NCI-H446 treated with DMSO at 0.1 percent for 48 hours (cell line): ENCODE measurements at places on chromosomes 4 and X.

- no peak for DNase-seq
These were observed 88.9 kb downstream of the JAKMIP1 start for GRCh38 chr4:6111354-6111960.

GRCh38 chr4:173410079-173410478, 11.2 kb upstream of the SCRG1 start:
- no peak for DNase-seq

DNA sequence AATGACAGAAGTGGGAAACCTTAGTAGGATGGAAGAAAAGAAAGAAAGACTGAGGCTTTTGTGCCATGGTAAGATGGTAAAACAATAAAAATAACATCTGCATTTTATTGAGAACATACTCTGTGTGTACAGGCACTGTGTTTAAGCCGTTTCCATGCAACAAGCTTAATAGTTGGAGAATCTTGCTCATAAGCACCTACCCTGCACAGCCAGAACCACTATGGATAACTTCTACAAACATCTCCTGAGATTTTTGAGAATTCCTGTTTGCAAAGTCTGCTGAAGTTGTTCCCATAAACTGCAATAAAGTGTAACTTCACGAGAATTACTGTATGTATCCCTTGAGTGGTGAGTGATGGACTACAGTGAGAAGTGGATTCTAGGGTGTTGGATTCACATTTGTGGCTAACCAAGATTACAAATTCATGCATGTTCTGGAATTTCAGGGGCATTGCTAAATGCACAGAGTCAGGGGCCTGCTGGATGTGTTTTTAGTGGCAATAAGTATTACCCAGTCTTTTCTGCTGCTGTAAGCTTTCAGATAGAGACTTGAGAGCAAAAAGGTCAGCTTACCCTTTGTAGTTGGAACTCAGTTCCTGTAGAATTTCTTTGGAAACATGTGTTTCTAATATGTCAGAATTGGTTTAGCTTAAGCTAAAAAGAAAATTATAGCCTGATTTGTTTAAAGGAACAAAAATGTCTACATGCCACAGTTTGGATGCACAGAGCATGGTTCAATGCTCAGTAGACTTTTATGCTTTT, 132.5 kb downstream of the AFF1 start:
- no peak for DNase-seq

- DNase-seq = no peak
These were observed 502.9 kb downstream of the ANKRD50 start for GRCh38 chr4:124209626-124210025.

DNA sequence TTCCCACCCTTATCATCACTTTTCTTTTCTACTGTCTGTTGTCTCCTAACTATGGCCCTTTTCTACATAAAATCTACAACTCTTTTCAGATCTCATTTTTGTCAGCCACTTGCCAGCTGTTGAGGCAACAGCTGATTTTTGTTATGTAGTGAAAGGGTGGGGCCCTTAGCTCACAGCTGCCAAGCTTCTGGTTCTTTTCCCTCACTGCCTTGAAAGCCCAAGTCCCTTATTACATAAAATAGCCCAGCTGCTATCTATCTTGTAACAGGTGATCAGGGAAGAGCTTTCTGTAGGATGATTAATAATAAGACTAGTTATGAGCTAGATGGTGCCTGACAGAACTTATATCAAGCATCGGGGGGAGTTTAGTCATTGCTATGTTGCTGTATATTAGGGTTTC, 45.9 kb downstream of the ADGRL3 start:
- no peak for DNase-seq

DNA sequence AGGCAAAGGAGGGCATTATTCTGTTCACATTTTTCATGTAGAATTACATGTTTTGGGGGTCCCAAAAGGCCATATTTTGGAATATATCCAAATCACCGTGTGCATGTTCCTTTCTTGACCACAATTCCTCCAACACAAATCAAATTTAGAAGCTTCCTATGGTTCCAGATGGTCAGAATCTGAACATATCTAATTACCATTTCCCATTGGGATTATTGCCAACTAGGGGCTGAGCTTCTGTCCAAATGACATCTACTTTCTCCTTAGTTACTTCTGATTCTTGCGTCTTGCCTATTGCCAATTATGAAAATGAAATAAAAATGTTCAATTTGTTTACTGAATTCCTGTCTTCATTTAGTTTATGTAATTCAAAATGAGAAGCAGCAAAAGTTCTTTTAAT, 163.7 kb downstream of the CPE start:
- DNase-seq = peak; percentile 73

- DNase-seq = no peak
These were observed 9.2 kb downstream of the BOD1L1 start for GRCh38 chr4:13618212-13618806.

DNA sequence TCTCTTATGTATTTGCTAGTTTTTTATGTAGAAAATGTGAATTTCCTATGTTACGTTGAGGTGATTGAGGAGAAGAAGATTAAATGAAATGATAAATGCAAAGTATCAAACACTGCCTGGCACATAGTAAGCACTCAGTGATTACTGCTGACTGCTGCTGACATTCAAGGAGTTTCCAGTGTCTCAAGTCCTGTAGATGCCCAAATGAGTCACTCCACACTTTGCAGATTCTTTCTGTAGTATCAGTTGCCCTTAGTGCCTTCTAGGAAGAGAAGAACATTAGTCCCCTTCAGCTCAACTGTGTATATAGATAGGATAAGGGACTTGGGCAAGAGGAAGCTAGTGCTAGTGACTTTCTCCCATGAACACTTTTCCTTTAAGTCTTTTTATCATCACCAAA, 240.5 kb upstream of the TEX13A start:
- DNase-seq = no peak

- no peak for DNase-seq
These were observed 959.0 kb downstream of the C4orf33 start for GRCh38 chr4:130054908-130055307.

- no peak for DNase-seq
These were observed 523.6 kb downstream of the TRAM1L1 start for GRCh38 chr4:116561768-116562167.

- DNase-seq = no peak
These were observed 1.6 kb downstream of the BANK1 start for GRCh38 chr4:101792056-101792590.

DNA sequence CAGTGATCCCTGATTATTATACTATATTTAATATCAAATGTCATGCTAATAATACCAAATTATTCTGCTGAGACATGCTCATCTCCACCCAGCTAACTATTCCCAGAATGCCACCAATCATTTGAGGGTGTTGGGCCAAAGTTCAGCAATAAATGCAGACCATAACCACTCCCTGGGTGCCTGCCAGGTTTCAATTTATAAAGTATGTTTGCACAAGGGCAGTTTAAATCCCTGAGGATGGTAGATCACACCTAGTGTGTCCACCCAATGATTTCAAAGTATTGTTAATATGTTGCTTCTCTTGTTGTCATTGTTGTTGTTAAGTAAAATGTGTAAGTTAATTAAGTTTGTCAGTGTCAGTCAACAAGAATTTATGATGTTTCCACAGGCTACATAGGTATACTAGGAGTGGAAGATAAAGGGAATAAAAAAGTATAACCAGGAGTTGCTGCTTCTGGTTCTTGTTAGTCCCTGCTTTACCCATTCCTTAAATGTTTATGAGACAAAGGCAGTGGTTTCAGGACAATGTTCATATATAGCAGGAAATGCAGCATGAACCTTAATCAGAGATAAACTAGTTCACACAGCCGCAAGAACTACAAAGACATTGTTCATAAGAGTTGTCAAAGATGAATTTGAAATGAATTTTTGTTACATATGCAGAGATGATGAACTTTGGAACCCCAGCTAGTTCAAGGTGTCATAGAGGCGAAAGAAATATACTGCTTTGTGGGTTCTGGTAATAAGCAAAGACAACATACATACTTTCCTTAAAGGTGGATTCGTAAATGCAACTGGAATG, 25.5 kb downstream of the HPGD start:
- no peak for DNase-seq

DNA sequence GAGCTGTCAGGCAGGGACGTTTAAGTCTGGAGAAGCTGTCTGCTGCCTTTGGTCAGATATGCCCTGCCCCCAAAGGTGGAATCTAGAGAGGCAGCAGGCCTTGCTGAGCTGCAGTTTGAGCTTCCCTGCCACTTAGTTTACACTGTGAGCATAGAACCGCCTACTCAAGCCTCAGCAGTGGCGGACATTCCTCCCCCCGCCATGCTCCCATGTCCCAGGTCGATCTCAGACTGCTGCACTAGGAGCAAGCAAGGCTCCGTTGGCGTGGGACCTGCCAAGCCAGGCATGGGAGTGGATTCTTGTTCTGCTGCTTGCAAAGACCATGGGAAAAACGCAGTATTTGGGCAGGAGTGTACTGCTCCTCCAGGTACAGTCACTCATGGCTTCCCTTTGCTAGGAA, 24.3 kb downstream of the PLK4 start:
- DNase-seq = no peak

- DNase-seq = no peak
These were observed 8.1 kb upstream of the SLC25A6 start for GRCh38 chrX:1400049-1400448.

- no peak for DNase-seq
These were observed 19.2 kb upstream of the TNIP3 start for GRCh38 chr4:121183361-121183760.

DNA sequence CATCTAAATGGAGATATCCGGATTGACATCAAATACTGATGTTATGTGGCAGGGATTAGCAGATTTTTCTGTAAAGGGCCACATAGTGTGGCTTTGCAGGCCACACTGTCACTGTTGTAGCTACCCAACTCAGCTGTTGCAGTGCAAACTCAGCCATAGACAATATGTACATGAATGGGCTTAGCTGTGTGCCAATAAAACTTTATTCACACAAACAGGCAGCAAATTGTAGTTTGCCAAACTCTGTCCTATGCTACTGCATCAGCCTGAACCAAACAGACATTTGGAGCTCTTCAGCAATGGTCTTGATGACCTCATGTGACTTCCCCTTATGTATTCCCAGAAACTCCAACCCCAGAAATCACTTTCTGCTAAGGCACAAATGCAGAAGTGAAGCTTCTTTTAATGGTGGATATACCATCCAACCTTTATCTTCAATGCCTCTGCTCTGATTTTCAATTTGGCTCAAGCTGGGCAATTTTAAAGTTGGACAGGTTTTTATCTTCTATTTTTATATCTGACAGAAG, 18.4 kb upstream of the TRPC5OS start:
- no peak for DNase-seq

GRCh38 chr4:54107951-54108748, 8.2 kb downstream of the GSX2 start:
- no peak for DNase-seq

DNA sequence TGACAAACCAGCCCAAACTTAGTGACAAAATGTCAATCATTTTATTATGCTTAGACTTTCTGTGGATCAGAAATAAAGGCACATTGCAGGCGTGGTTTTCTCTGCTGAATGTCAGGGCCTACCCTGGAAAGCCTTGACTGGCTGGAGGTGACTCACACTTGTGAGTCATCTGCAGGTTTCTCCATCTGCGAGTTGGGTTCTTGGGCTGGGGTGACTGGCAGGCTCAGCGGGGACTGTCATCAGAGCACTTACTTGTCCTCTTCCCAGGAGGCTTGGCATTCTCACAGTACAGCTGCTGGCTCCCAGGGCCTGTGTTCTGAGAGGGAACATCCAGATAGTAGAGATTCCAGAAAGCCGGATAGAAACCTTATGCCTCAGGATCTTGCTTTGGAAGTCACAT, 153.8 kb upstream of the AGA start:
- DNase-seq = no peak

DNA sequence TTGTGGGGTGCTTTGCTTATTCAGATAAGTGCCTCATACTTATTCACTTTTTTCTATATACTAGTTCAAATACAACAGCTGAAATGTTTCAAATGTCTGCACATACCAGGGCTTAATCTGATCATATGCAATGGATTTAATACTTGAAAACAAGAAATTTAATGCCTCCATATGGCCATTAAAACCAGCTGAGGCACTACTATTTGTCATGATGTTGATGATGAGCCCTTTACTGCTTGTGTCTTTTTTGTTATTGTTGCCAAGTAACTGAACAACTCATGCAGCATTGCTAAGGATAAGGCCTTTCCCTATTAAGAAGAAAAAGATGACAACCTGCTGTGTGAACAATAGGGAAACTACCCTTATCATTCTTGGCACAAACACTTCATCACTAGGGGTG, 52.5 kb downstream of the MAGEB10 start:
- DNase-seq = no peak

DNA sequence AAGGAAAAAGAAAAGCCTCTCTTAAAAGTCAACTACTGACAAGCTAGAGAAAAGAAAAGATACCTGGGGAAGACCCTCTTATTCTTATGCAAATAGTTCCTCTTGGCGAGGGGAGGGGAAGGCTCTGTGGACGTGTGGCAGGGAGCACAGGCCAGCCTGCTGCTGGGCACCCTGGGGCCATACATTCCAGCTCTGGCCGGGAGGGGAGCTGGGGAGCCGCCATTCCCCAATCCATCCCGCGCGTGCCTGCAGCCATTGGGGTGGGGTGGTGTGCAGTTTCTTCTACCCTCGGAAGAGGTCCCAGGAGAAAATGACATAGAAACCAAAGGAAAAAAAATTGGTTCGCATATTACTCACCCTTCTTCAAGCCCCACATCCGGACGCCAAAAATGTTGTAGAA, 1496.4 kb downstream of the RPA4 start:
- DNase-seq = no peak

DNA sequence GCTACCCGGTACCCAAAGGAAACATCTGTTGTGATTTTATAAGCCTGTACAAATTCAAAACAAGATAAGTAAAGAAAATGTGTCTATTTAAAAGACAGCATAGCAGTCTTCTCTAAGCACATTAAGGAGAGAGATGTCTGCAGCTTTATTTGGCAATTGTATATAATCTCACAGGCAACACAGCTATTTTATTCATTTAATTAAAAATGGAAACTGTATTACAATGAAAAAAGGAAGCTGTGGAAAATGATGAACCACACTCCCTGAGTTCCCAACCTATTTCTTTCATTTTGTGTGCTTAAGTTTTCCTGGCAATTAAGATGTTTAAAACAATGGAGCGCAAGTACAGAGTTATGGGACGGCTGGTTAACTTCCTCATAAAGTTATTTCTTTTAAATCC, 78.4 kb downstream of the CBLL2 start:
- DNase-seq = no peak

DNA sequence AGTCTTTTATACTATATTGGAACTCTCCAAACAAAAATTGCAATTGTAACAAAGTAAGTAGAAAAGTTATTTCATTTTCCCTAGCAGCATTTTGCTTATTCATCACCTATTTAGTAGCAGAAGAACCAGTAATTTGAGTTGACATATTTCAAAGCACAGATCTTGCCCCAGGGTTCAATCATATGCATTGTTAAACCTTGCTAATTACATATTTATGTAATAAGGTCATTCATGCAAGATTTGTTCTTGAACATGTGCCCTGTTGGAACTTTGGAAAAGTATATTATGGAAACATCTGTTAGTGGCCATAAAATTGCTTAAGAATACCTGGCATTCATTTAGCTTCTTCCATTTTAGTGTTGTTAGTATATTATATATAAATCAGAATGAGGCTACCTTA, 191.7 kb downstream of the TLL1 start:
- DNase-seq = peak; percentile 32

DNA sequence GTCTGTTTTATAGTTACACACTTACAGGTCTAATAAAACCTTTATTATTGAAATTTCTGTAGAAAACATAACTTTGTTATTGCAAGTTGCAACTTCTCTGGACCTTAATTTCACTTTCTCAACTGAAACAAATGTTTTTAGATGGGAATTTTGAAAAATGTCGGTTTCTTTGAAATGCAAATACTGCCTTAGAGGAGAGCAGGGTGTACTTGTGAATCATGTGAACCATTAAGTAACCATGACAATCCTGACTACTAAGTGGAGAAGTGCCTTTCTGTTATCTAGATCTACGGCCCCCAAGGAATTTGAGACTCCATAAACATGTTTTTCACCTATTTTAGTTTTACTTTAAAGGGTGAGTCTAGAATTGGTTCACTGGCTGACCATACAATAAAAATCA, 8.5 kb upstream of the ARMCX2 start:
- DNase-seq = no peak
